ENCODE measurements at places on chromosomes 12 and 14. TPM values are rescaled to one million over a fixed set of nuclear protein-coding genes. Genes with fewer than 3 reads are reported as not detected.

GRCh38 chr12:93862424-93862823 lies 185.2 kb downstream of the CRADD start:
- no peak for DNase-seq

DNA sequence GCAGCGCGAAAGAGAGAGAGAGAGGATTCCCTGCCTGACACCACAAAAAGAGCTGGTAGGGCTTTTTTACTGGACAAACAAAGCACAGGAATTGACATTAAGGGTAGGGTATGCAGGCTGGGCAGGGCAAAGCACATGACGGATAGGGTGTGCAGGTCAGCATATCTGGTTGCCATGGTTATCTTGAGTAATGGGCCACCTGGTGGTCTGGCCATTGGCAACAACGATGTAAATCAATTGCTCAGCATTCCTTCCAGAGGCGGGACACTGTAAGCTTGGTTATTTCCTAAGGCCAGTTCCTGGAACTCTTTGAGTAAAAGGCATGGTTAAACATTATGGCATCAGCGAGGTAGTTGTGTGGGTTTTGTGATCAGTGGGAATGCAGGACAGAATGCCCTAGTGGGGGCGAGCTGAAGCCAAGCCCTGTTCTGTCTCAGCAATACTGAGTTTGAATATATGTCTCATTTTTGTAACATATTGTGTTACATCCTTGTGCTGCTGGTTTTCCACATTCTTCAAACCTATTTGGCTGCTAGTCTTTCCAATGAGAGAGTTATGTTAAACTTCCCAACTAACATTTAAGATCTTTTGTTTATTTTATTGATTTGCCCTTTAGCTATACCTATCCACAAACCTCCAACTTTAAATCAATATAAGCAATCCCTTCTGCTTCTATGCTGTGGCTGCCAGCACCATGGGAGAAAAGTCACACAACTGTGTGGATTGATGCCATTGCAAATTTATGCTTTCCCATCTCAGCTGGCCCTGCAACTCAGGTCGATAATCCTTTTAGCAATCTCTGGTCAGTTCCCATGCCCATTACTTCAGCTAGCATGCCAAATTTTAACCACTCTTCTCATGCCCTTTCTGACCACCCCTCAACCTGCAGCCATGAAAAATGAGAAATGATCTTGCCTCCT lies 396.7 kb upstream of the PDE3A start:
- no peak for DNase-seq

LRR1 gene
- total RNA-seq, result not detected

- DNase-seq, result no peak
Observed at GRCh38 chr12:95055057-95055456, 18.4 kb downstream of the NR2C1 start.

CIROP gene
- total RNA-seq, result not detected

NYNRIN gene
- 23.1 TPM for total RNA-seq

KSR2 gene
- total RNA-seq, result 0.11 TPM

C1RL gene
- 196 TPM for total RNA-seq

DNA sequence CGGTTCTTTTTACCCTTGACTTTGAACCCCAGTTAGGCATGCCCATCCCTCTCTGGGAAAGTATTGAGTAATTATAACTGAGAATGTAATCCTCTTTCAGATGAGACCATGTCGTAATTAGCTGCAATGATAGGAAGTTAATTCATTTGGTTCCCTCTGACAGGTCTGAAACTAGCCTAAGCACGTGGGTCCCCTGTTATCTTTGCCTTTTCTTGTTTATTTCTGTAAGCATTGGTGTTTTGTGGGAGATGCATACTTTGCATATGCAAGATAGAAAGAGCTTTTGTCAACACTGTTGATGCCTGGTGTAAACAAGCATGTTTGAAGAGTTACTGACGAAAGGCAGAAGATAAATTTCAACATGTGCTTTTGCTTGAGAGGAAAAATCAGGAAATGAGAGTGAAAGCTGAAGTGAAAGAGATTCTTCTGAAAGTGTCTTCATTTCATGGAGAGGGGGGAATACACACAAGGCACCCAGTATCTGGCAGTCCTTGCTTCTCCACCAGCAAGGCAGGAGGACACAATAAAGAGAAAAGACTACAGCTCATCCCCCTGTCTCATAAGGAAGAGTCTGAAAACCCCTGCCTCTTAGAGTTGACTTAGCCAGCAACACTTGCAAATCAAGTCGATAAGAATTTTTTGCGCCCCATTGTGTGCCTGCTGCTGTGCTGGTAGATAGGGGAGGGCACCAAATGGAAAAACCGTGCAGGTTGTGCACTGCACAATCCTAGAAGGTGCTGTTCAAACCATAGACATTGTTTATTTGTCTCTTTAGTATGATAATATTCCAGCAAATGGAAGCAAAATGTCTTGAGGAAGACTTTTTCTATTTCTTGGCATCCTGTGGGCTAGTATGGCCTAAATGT lies 77.8 kb downstream of the SLC24A4 start:
- DNase-seq, result no peak

GRCh38 chr12:49010092-49010668 lies 8.4 kb downstream of the PRKAG1 start:
- DNase-seq, result no peak

CMA1 gene
- total RNA-seq, result not detected

CREBL2 gene
- total RNA-seq, result 19.4 TPM

ANO4 gene
- 0.11 TPM for total RNA-seq
